ENCODE measurements at places on chromosomes 7 and 10.
A peak's percentile ranks its signal among the peaks of the same experiment; 100 is the strongest.

DNA sequence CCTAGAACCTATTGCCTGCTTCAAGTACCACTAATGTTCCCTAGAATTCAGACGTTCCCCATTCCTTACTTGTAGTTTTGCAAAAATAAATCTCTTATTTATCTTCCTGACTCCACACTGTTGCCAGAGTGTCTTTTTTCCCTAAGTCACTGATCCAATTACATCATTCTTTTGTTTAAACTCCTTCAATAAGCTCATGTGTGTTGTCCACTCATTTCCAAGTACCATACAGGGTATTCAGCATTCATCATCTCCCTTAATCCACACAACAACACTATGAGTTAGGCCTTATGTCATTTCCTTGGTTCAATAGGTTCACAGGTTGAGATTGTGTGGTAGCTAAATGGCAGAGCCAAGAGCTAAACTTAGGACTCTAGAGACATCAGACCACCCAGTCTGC lies 119.9 kb upstream of the RHOBTB1 start:
- no peak for DNase-seq

- DNase-seq = peak; percentile 36
Observed at GRCh38 chr10:124153023-124153826, 59.8 kb upstream of the CHST15 start.

- DNase-seq = no peak
Observed at GRCh38 chr10:120221873-120222485, 235.0 kb upstream of the PLPP4 start.

GRCh38 chr10:62189131-62189530 lies 79.5 kb downstream of the RTKN2 start:
- no peak for DNase-seq

- DNase-seq = no peak
Observed at GRCh38 chr10:22657024-22657423, 57.4 kb downstream of the PIP4K2A start.

- no peak for DNase-seq
Observed at GRCh38 chr7:84076219-84076618, 118.4 kb downstream of the SEMA3A start.

DNA sequence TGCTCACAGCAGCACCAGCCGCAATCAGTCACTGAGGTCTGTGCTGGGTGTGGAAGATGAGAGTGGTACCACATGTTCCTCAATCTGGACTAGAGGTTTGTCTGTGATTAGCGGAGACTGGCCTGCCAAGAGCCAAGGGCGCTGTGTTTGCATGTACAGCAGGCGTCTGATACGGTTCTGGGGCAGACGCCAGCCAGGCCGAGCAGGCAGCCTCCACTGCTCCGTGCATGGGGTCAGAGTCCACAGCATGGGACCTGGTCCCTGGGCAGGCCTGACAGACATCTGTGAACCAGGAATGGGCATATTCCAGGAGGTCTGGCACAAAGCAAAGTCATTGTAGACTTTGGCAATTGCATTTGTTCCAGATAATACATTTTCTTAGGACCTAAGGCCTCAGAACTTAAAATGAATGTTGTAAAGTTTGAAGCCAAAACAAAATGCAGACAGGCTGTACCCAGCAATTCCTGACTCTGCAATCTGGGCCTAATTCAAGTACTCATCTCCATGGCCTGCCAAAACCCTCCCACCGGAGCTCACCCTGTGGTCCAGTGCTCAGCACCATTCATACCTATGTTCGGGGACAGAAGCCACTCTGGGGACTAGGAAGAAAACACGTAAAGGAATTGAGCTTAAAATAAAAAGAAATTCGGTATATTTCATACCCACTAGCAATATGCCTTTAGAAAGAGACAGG lies 50.0 kb upstream of the FAM20C start:
- DNase-seq = no peak

DNA sequence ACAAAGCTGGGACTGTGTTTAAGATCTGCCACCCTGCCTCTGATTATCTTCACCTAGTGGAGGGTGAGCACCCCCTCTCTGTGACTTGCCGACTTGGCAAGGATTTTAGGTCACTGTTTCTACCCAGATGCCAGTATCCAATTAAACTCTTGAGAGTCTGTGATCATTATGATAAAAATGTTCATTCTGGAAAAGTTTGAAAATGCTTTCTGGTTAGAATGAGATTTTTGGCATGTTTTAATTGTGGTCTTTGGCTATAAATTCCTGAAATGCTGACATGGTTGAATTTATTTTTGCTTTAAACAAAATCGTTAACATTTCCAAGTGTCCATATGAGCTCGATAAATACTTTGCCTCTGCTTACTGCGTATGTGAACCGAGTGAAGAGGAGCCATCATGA lies 221.4 kb downstream of the BICC1 start:
- peak; percentile 67 for DNase-seq

- DNase-seq = no peak
Observed at GRCh38 chr10:70354556-70354955, 27.9 kb downstream of the LRRC20 start.

- no peak for DNase-seq
Observed at GRCh38 chr7:38806912-38807311, 102.1 kb downstream of the VPS41 start.

DNA sequence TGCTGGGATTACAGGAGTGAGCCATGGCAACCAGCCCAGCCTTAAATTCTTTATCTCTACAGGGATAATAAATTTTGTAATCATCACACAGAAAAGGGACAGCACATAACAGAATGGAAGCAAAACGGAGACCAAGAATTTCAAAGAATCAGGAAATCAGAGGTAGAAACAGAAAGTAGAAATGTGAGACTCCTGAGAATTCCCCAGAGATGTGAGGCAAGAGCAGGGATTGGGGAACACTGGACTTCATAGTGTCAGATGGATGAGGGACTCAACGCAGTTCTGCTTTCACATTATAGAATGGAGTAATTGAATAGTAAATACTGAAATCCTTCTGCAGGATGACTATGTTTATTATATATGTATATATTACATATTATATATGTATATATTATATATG lies 52.5 kb upstream of the MPP7 start:
- DNase-seq = no peak

Measured in AG04449 (cell line).